Kidney capillary endothelial cell (primary cell): ENCODE measurements at places on chromosomes 13 and 19.

DNA sequence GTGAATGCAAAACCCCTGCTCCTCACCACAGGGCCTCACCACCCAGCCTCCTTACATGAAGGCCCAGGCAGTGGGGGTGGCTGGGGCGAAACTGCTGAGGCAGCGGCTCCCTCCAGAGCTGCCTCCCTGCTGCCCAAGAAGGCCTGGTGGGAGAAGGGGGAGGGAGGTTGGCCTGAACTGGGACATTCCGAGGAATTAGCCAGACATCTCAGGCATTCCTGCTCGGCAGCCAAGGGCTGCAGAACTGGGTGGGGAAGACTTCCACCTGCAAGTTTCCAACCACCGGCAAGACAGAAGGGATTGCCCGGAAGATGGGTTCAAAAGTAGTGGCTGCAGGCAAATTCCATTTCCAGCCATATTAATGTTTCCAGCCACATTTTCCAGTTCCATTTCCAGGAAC lies 2.3 kb upstream of the PSPN start:
- no peak for DNase-seq

- DNase-seq: no peak
These were observed 27.1 kb upstream of the SLC7A9 start for GRCh38 chr19:32896516-32897214.

DNA sequence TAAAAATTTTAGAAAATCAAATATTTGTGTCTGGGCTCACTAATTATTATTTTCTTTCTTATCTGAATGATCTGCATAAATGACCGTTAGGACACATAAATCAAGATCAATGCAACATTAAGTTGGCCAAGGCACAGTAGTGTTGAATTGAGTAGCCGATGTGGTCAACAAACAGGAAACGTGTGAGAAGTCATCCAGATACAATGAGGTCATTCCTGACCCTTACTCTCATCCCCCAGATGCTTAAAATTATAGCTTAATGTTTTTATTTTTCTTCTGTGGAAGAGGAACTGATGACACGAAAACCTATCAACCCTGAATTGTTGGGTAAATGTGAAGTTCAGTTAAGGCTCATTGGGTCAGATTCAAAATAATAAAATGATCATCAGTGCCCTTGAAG lies 222.9 kb downstream of the RFC3 start:
- no peak for DNase-seq

- DNase-seq: no peak
These were observed 177.5 kb downstream of the NDFIP2 start for GRCh38 chr13:79658333-79658975.

- DNase-seq: no peak
These were observed 17.6 kb downstream of the CLPTM1 start for GRCh38 chr19:44972802-44973201.

GRCh38 chr13:97757807-97758206 lies 195.7 kb upstream of the IPO5 start:
- no peak for DNase-seq

DNA sequence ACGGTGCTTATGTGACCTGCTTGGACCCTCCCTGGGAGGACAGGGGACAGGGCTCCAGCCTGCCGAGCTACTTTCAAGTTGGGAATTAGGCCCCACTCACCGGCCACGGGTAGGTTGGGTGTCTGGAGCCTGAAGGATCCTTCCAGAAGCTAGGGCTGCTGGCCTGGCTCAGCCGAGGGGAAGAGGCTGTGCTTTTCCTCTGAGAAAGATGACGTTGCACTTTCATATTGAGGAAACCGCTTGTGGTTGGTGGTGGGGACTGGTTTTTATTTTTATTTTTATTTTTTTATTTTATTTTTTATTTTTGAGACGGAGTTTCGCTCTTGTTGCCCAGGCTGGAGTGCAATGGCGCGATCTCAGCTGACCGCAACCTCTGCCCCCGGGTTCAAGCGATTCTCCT lies at the start of gene TMEM150B:
TSS of gene TMEM150B (minus strand) at position 170 of the 400 bp plus-strand sequence. CDS start 4,305 bp downstream, outside the sequence.
- DNase-seq: no peak

DNA sequence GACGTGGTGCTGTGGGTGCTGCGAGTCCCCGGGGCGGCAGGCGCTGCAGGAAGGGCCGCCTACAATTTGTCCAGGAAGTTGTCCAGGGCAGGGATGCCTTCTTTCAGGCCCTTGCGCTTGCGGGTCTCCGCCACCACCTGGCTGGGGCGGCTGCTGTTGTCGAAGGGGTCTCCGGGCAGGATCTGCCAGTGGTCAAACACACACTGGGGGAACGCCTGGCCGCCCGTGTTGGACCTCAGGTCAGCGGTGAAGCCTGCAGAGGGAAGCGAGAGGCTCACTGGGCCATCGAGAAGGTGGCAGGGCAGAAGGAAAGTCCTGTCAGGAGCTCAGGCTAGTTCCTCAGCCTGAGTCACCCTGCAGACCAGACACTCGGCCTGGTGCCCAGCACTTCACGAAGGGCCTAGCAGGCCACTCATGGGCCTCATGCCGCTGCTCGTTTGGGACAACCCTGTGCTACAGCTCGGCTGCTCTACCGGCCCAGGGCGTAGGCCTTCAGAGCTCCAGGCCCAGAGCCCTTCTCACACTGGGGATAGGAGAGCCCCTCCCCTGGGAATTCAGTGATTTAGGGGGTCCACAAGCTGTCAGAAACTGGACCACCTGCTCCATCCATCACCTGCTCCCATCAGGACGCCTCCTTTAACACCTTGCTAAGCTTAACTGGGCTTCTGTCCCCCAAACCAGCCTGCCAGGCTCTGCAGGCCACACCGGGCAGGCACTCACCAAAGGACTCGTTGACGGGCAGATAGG lies 5.8 kb upstream of the DAPK3 start:
- DNase-seq: no peak

GRCh38 chr19:5984600-5984999 lies 6.7 kb upstream of the RANBP3 start:
- DNase-seq: no peak

- DNase-seq: no peak
These were observed 442.2 kb upstream of the KLF12 start for GRCh38 chr13:74576420-74576819.

DNA sequence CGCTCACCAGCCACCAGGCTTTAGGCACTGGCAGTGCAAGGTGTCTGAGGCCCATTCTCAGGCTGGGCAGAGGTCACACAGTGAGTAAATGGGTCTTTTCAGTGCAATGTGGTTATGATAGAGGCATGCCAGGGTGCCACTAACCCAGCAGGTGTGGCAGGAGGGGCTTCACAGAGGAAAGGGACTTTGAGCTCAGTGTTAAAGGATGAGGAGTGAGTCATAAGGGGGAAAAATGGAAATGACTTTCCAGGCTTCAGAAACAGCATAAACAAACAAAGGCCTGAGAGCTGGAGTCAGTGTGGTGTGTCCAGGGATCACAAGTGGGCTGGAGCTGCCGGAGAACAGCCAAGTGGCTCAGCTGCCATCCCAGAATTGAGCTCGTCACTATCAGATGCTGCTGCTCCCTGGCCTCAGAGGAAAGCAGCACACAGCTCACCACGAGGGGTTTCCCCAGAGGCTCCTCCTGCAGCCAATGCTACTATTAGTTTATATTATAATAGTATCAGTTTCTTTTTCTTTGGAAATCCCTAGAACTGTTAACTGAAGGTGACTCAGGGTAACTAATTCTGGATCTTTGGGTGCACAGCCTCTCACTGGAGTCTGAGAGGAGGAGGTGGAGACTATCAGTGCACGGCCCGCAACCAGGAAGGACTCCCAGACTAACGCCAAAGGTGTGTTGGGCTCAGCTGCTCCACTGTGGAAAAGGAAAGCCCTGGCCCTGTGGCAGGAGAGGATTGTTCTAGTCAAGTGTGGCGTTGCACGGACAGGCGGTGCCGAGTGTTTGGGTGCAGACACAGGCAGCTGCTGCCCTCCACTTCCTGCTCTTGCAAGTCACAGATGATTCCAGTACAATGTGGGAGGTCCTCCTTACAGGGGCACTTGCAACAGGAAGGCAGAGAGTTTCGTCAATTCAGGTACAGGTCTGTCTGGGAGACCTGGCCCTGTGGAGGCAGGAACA lies 39.5 kb downstream of the DHRS12 start:
- peak; percentile 32 for DNase-seq

DNA sequence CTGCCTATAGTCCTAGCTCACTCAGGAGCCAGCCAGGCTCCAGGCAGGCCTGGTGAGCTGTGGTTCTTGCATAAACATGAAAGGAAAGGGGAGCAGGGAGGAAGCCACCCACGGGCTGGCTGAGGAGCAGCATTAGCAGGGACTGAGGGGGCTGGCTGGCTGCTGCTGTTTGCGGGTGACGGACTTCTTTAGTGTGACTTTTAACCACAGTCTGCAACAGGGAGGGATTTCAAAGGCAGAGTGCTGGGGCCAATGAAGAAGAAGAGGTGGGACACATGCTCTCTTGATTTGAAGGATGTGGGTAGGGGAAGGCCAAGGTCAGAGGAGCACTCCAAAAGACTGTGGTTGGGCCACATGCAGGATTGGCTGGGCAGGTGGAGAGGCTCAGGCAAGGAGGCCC lies 223.0 kb downstream of the DNAJC15 start:
- no peak for DNase-seq

GRCh38 chr13:25847145-25847544 lies 204.7 kb downstream of the SHISA2 start:
- DNase-seq: no peak

- no peak for DNase-seq
These were observed 119.7 kb downstream of the COL4A2 start for GRCh38 chr13:110426735-110427134.

DNA sequence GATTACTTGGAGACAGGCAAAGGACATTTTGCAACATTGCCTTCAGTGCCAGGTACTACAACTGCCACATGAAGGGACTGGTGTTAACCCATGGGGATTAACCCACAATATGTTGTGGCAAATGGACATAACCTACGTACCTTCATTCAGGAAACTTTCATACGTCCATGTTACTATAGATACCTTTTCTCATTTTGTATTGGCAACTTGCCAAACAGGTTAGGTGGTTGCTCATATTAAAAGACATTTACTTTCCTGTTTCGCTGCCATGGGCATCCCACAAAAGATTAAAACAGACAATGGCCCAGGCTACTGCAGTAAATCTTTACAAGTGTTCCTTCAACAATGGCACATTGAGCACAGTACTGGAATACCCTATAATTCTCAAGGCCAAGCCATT lies 925.3 kb downstream of the SLITRK6 start:
- no peak for DNase-seq

DNA sequence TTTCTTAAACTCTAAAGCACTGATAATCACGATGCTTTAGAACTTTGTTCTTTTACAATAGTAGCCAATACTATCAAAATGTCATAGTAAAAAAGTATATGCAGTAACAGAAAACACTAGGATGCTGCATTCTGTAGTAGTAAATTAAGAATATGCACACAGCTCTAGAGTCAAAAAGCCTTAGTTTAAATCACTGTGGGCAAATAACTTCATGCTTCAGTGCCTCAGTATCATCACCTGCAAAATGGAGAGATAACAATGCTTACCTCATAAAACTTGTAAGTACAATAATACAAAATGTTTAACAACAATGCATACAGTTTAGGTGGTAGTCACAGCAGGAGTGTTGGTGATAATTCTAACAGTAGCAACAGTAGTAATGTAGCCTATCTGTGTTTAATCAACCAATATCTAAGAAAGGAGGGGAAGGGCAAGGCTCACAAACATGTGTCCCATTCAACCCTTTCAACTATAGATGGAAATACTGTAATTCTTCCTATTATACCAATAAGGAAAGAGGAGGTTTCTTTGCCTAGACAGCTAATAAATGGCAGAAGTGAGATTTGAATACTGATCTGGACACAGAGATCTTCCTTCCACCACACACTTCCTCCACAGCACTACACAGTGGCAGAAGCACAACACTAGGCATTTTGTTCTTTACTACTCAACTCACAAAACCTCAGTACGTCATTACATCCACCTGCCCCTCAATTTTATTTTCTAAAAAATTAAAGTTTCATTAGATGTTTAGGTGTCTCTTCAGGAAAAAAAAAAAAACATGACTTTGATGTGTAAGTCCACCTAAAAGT lies 4.6 kb downstream of the RBM26 start:
- no peak for DNase-seq

- peak; percentile 25 for DNase-seq
These were observed 1.9 kb downstream of the CDK8 start for GRCh38 chr13:26255691-26256277.

DNA sequence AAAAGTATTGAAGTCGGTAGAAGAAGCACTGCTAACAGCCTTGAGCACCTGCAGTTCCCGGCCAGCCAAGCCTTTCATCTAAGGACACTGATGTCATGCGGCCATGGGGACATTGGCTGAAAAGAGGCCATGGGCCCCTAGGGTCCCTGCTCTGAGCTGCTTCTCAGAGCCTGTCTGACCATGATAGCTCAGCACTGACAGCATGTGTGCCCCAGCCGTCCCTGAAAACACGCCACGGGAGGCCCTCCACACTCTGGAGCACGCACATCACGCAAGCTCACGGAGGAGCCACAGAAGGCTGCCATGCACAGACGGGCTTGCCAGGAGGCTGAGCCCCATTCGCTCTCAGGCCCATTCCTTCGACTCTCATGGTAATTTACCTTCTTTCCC lies 51.8 kb downstream of the MLLT1 start:
- no peak for DNase-seq

DNA sequence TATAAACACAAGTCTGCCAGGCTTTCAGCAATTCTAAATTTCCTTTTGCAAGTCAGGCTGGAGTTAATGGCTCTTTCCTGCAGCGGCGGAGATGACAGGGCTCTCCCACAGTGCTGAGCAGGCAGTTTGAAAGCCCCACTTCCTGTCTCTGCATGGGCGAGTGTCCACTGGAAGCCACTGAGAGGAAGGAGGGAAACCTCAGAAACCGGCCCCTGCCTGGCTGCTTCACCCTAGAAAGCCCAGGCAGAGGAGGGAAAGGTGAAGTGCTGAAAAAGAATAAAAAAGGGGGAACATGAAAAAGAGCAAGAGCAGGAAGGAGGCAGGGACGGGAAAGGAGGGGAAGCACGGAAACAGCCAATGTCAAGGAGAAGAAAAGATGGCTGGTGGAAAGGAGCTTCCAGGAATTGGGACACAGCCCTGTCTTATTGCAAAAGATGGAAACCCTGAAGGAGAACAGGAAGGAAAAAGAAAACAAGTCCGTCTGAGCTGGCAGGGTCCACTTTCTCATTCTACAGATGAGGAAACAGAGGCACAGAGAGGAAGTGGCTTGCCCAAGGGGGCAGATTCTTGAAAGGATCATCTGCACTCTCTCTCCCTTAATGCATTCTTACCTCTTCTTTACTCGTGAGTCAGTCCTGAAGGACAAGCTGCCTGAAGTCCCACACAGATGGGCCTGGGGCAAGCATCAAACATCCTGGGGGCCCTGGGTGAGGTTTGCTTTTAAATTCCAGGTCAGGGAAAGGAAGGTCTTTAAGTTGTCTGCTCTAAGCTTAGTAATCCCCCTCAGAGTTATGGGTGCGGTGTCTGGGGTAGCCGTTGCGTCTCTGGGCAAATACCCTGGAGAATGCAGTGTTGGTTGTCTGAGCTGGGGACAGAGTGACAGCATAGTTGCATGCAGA lies 38.8 kb upstream of the ALOX5AP start:
- no peak for DNase-seq

DNA sequence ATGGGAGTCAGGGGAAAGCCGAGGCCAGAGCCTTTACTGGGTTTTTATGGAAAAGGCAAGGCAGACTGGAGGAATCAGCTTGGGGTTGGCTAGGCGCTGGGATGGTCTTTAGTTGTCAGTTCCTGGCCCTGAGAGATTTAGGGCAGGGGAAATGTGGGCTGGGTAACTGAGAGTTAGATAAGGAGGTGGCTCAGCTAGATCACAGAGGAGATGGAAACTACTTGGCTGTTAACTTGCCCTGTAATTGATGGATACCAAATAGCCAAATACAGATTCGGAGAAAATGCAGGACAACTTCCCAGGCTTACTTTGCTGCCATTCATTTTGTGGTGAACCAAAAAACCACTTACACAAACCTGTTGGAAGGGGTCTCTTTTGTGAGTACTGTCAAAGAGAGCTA lies 54.0 kb downstream of the LRCH1 start:
- DNase-seq: no peak
